Psoas muscle (tissue), 8 donors: ENCODE measurements at places on chromosomes 1 and 21. TPM values are rescaled to one million over a fixed set of nuclear protein-coding genes. Genes with fewer than 3 reads are reported as not detected.

The SYT2 gene
- 0.01 TPM for polyA plus RNA-seq

The ADGRL4 gene
- polyA plus RNA-seq: 9.2 TPM

The PROK1 gene
- polyA plus RNA-seq: 15.0 TPM

The USP33 gene
- 13.4 TPM for polyA plus RNA-seq

The PKLR gene
- polyA plus RNA-seq: 0.01 TPM

DNA sequence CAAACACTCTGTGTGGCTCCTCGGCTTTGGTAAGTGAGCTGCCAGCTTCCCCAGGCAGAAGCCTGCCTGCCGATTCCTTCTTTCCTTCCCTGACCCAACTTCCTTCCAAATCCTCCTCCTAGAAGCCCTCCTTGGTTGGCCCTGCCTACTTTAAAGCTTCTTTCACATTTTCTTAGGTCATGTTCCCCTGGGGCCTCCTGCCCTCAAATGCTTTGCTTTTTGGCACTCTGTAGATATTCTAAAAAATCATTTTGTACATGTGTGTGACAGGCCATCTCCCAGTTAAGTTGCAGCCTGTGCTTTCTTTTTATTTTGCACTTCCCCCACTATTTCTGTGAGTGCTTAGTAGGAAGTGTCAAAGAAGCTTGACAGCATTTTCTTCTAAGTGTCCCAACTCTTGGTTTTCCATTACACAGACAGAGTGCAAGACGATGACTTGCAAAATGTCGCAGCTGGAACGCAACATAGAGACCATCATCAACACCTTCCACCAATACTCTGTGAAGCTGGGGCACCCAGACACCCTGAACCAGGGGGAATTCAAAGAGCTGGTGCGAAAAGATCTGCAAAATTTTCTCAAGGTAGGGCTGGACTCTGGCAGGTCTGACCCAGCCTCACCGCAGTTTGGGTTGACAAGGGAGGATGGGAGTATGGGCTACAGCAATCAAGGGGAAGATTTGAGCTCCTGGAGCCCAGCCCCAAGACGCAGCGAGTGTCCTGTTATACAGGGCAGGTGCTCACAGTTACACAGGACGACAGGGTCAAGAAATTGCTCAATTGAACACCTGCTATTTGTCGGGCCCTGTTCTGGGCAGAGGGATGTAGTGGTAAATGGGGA is at the start of gene S100A9:
Gene S100A9, plus strand, starts transcription at position 2 of the 838 bp plus-strand sequence. Its CDS starts 430 bp downstream, at position 432.
- DNase-seq: no peak

DNA sequence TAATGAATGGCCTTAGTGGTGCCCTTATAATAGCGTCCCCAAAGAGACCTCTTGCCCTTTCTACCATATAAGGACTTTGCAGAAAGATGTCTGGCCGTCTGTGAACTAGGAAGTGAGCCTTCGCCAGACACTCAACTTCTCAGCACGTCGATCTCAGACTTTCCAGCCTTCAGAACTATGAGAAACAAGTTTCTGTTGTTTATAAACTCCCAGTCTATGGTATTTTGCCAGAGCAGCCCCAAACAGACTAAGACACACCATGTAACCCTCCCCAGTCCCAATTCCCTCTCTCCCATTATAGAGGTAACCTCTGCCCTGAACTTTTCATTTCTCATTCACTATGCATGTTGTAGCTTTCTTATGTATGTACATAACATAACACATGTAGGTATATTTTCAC is 55.7 kb downstream of the NID1 start:
- no peak for DNase-seq

GRCh38 chr1:99994496-99994895 is 24.7 kb downstream of the SLC35A3 start:
- no peak for DNase-seq

DNA sequence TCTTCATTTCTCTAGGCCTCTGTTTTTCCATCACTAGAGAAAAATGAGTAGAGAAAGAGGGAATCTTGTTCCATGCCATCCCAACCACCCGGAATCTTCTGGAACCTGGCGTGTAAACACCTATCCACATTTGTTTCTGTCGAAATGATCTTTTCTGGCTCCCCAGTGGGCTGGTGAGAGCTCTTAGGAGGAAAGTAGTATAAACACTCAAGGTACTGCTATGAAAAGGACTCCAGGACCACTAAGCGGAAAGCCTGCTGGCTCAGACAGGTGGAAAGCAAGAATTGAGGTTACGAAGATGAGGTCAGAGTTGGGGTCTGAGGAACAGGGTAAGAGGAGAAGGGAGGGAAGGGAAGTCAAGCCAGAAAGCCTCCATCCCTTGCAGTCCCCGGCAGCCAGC is 90.8 kb downstream of the PLXNA2 start:
- no peak for DNase-seq

DNA sequence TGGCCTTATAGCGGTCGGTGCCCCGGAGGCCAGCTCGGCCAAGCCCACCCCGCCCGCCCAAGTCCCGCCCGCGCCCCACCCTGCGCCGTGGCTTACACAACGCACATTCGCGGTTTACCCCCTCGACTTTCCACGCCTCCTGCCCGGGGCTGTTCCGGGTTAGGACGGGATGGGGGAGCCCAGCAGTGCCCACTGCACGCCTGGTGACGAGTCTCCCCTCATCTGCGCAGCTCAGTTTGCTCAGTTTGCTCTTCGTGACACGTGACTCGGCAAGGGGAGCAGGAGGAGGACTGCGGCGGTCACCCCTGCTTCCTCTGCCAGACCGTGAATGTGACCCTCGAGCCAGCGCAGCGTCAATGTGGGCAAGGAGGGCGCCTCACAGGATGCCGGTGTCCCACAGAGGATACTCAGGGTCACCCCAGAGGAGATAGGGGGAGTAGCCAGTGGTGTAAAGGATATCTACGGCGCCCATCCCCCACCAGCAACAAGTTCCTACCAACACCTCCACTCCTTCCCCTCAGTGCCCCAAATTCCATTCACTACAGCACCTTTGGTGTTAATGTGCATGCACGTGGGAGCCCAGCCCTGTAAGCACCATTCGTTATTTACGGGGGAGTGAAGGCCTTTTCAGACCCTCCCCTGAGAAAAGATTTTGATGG is 350 bp upstream of the S100A6 start:
- peak; percentile 92 for DNase-seq

DNA sequence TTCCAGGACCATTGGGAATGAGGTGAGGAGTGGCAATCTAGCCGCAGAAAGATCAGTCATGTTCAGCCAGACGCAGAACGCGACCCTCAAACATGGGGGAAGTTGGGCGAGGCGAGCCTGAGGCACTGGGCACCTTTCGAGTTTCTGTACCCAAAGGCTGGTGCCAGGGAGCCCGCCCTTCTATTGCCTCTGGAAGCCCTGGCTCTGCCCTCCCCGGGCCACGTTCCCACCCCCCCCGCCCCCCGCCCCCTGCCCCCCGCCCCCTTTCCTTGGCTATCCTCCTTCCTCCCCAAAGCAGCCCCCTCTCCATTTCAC is 2.2 kb upstream of the ZBTB7B start:
- DNase-seq: no peak

DNA sequence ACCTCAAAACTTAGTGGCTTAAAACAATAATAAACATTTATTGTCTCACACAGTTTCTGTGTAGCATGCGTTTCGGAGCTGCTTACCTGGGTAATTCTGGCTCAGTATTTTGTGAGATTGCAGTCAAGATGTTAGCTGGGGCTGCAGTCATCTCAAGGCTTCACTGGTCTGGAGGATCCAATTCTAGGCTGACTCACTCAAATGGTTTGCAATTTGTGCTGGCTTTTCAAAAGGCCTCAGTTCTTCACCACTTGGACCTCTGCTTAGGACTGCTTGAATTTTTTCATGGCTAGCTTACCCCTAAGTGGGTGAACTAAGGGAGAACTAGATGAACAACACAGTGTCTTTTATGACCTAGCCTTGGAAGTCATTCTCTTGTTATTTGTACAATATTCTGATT is 21.0 kb downstream of the XPR1 start:
- no peak for DNase-seq

- no peak for DNase-seq
These were observed 188.9 kb upstream of the TMEM51 start for GRCh38 chr1:14964711-14965055.

DNA sequence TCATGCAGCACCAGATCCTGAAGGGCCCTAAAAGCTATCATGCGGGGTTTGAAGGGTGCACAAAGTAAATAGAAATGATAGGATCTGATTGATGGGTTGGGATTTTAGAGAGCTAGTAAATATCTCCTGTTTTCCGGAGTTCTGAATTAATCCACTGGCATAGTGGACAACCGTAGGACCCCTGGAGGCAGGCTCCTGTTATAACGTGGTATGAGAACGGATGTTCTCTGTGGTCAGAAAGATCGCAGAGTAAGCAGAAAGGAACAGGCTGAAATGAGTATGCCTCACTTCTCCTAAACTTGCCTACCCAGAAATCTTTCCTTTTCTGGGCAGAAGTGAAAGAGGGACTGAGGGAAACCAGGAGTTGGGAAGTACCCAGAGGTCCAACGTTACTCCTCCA is 470.8 kb downstream of the AJAP1 start:
- DNase-seq: no peak
